Left cardiac atrium (tissue), 4 donors: ENCODE measurements at places on chromosomes 16 and 17. TPM values are rescaled to one million over a fixed set of nuclear protein-coding genes. Genes with fewer than 3 reads are reported as not detected.

- peak; percentile 77 for DNase-seq
Measured at GRCh38 chr17:58337600-58338453, 9.2 kb upstream of the TSPOAP1 start.

- DNase-seq: no peak
Measured at GRCh38 chr17:48587276-48588073, 2.6 kb downstream of the HOXB3 start.

GPRC5B gene
- total RNA-seq: 66.3 TPM

HEATR9 gene
- total RNA-seq: not detected

TBX21 gene
- 0.34 TPM for total RNA-seq

ASPHD1 gene
- 0.59 TPM for total RNA-seq

GRCh38 chr16:22946433-22946832, 132.5 kb downstream of the HS3ST2 start:
- DNase-seq: no peak

DNA sequence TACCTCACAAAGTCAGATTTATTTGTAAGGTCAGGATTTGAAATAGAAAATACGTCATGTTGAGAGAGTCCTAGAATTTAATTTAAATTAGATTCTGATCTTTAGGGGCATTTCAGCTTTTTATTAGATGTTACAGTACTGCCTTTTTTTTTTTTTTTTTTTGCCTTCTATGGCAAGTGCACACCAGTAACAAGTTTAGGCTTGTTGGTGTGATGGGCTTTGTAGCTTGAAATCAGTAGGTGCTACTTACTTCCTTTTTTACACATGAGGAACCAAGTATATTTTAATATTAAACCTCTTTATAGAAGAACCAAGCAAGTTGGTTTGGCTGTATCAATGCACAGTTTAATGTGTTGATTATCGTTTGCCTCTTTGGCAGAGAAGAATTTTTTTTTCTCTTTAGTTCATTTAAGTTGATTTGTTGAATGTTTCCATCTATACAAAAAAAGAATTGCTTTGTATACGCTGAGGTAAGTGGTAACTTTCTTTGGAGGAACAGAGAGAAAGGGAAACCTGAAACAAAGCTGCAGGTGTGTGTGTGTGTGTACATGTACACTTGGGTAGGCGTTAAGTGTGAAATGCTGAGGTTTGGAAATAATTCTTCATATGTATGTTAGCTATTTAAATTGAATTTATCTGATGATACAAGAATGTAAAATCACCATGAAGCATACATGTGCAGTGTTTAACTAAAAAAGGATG, 15.7 kb downstream of the RBL2 start:
- no peak for DNase-seq

DNA sequence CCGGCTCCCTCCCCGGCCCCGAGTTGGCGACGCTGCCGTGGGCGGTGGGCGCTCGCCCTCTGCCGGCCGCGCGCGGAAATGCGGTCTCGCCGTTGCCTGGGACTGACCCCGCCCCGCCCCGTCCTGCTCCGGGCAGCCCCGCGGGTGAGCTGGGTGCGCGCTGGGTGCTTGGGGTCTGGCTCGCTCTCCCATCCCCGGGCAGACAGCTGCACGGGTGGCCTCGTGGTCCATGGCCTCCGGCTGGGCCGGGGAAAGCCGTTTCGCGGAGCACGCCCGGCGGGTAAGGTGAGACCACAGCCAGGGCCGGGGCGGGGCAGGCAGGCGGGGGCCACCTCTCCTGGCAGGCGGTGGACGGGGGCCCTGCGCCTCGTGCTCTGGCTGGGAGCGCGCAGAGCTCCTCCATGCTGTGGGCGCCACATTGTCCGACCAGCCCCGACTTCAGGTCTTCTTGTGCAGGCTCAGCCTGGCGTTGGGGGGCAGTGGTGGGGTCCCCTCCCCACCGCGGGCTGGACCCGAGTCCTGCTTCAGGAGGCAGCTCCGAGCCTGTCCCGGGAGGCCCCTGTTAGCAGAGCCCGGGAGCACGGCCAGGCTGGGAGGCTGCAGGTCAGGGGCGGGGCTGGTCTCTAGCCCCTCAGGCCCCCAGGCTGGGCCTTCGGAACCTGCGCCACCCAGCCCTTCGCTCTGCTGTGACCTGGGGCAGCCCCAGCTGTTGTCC, 7.0 kb upstream of the C1QTNF8 start:
- DNase-seq: peak; percentile 67

FOXC2 gene
- 5.3 TPM for total RNA-seq

YPEL3 gene
- total RNA-seq: 54.1 TPM

DNA sequence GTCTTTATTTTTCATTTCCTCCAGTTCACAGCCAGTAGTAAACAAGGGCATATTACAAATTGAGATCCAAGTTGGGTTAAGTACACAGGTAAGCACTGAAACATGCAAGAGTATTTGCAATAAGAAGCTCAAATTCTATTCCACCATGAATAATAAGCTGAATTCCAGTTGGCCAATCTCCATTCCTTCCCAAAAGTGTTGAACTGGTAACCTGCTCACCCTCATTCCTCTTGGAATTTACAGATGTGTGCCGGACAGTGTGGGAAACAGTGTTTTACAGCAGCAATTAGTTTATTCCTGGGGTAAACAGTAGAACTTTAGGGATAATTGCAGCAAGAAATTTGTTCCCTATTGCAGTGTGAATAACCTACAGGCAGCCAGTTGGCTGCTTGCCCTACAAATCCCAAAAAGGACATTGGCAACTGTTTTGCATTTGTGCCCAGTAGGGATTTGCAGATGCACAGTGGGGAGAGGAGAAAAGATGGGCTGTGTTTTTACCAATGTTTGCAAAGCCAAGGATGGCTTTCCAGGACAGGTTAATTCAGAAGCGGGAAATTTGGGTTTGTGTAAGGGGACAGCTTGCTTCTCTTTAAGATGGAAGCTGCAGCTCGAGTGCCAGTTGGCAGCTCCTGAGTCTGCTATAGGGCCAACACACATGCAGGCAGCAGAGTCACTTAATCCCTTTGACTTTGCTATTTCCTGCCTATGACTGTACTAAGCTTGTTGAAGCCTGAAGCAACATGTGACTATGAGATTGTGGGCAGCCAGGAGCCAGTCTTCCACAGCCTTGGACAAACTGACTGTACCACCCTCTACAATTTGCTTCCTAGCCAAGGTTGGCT, 318.9 kb downstream of the MAP2K6 start:
- DNase-seq: no peak

C17orf50 gene
- not detected for total RNA-seq

DNA sequence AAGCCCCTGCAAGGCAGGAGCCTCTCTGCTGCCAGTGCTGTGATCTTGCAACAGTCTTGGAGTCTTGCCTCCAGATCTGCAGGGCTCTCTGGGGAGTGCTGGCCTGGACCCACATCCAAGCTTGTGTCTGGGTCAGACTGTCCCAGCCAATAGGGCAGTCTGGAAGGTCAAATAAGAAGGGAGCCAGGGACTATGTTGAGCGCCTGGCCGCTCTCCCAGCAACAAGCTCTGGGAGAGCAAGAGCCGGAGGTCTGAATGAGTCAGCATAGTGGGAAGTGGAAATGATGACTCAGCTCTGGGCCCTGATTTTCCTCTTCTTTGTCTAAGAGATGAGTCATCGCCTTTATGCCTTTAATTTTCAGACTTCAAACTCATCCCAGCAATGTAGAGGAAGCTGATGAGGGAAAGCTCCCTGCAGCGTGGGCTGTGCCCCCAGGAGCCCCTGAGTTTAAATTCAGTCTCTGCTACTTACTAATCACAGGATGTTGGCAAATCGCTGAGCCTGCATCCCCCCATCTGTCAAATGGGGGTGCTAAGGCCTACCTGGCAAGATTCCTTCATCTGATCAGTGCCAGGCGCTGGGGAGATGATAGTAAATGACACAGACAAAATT, 43.6 kb upstream of the HAPSTR1 start:
- DNase-seq: peak; percentile 91

GRCh38 chr17:1471911-1472821, 16.1 kb upstream of the CRK start:
- peak; percentile 19 for DNase-seq
